Fibroblast of skin of back (primary cell): ENCODE measurements at places on chromosomes 7 and 10.
A peak's percentile ranks its signal among the peaks of the same experiment; 100 is the strongest.

GRCh38 chr10:8581521-8582225 lies 527.2 kb downstream of the GATA3 start:
- DNase-seq: no peak

GRCh38 chr10:88926566-88927415 lies 25.8 kb downstream of the ACTA2 start:
- DNase-seq: peak; percentile 61

GRCh38 chr10:17228091-17229015 lies at the start of gene VIM:
TSS of gene VIM (plus strand) at chr10:17228241. CDS start at chr10:17229423, 1,182 bp downstream.
- DNase-seq: peak; percentile 99

DNA sequence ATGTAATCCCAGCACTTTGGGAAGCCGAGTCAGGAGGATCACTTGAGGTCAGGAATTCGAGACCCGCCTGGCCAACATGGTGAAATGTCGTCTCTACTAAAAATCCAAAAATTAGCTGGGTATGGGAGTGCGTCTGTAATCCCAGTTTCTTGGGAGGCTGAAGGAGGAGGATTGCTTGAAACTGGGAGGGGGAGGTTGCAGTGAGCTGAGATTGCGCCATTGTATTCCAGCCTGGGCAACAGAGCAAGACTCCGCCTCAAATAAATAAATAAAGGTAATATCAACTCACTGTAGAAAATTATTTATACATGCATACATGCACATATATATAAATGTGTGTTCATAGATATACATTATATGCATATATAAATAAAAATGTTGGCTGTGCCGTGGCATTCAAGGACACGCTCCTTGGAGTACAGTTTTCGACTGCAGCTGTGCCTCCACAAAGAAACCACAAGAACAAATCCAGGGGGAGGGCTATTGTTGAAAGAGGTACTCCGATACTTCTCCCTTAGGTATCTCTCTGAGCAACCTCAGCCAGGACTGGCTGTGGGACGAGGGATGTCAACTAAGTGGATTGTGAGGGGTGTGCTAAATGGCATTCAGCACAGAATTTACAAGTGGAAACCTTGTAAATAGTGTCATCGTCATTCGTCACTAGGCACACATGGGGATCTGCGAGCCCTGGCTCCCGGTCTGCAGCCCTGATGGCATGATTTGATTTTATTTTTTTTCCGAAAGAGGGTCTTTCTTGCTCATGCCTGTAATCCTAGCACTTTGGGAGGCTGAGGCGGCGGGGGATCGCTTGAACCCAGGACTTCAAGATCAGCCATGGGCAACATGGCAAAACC lies 49.3 kb downstream of the HIP1 start:
- DNase-seq: no peak

GRCh38 chr10:100184426-100184825 lies 1.4 kb downstream of the ERLIN1 start:
- DNase-seq: peak; percentile 2

- peak; percentile 71 for DNase-seq
Measured at GRCh38 chr10:122565766-122566206, 5.2 kb downstream of the DMBT1 start.

GRCh38 chr10:65845916-65846315 lies 1079.9 kb upstream of the LRRTM3 start:
- no peak for DNase-seq

DNA sequence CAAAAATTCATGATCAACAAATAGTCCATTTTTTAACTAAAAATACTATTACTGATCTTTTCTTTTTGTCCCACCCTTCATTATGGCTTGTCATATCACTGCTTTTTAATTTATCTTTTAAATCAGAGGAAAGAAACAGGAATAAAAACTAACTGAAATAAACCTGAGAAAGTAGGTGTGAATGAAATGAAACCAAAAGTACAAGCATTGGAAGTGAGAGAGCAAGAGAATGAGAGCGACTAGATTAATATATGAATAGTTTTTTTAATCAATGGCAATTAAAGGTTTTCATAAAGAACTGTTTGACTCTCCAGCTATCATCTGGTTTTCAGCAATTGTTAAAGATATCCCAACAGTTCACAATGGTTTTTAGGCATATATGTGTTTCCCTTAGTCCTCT lies 137.8 kb downstream of the SPAG6 start:
- DNase-seq: no peak

DNA sequence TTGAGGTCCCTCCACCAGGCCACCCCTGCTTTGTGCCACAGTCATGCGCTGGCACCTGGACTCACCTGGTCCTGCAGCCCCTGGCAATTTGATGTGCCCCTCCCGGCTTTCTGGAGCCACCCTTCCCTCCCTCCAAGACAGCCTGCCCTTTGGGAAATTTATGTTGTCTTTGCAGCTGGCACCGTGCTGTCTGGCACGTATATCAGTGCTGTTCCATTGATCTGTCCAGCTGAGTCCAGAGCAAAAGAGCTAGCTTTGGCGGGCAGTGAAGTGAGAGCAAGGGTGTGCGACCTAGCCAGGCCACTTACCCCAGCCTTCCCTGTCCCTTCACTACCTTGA lies 5.7 kb downstream of the RARRES2 start:
- no peak for DNase-seq

DNA sequence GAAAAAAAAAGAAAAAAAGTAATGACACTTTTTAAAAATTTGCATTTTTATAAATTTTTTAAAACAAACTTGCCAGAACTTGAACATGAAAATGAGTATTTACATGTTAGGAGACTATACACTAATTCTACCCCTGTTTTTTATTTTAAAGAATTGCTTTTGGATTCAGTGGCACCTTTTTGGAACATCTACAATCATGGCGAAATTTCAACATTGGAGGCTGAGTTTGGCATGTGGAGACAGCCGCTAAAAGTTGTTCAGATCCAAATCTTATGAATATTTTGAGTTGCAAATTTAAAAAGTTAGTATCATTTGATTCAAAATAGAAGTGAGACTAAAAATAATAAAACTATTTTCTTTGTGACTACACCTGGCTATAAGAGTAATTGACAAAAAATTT lies 804.2 kb downstream of the MAGI2 start:
- no peak for DNase-seq

DNA sequence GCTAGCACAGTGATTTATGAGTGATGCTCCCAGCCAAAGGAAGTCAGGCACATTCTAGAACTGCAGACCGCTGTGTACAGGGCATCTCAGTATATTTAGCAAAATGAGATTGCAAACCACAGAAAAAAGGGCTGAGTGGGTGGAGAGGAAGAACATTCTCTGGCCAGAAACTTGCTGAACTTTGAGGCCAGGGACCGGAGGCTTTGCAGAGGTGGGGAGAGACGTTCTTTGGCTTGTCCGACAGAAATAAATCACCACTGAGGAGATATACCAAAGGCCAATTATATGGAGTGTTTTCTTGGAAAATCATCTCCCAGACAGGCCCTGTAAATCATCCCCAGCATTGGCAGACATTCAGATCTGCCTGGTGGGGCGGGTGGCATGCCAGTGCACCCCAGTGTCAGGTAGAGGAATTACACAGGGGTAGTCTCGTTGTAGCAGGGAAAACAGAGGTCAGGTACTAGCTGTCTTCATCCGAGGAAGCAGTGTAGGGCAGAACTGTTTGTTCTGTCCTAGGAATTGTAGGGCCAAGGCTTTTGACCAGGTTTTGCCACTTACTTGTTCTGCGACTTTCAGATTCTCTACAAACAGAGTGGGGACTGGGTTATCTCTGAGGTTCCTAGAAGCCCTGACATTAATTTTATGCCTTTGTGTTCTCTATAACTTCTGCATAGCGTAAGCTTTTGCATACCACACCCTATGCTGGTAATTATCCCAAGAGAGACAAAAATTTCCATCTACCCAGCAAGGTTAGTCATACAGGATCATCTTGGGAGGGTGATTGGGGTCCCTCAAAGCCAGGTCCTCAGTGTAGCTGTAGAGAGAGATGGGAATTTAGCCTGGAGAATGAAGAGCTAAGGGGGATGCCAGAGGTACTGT lies 655.6 kb downstream of the LRMDA start:
- no peak for DNase-seq
